ENCODE measurements at places on chromosomes 2 and 18.

DNA sequence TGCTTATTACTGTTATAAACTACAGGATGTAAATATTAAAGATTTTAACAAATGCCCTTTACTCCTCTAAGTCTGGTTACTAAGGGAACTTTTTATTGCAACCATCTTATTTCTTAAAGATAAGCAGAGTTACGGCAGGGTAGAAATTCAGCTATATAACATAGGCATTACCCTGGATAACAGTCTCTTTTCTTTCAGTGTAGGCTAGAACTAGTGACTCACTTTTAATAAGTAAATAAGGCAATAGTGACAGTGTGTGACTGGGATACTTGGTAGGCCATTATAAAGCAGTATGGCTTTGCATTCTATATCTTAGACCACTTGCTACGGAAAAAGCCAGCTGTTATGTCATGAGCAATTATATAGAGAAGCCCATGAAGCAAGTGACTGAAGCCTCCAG lies 1041.0 kb upstream of the NRXN1 start:
- no peak for DNase-seq

- DNase-seq: no peak
These were observed 84.0 kb downstream of the MSH2 start for GRCh38 chr2:47486841-47487497.

DNA sequence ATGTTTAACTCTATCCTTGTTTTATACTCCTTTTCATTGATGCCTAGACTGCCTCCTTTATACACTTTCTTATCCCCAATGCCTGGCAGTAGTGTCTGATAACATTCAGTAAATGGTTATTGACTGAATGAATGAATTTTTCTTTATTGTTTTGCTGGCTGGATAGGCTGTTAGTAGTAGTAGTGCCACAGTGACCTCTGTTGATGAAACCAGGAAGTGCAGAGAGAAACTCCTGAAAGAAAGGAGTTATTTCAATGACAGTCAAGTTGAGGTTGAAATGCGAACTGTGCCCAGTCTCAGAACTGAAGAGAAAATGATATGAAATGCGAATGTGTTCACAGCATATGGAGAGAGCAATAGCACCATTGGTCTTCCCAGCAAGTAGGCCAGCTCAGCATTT lies 26.8 kb upstream of the SLC9A2 start:
- no peak for DNase-seq

- DNase-seq: no peak
These were observed 143.1 kb upstream of the ZNF236 start for GRCh38 chr18:76679259-76679658.

DNA sequence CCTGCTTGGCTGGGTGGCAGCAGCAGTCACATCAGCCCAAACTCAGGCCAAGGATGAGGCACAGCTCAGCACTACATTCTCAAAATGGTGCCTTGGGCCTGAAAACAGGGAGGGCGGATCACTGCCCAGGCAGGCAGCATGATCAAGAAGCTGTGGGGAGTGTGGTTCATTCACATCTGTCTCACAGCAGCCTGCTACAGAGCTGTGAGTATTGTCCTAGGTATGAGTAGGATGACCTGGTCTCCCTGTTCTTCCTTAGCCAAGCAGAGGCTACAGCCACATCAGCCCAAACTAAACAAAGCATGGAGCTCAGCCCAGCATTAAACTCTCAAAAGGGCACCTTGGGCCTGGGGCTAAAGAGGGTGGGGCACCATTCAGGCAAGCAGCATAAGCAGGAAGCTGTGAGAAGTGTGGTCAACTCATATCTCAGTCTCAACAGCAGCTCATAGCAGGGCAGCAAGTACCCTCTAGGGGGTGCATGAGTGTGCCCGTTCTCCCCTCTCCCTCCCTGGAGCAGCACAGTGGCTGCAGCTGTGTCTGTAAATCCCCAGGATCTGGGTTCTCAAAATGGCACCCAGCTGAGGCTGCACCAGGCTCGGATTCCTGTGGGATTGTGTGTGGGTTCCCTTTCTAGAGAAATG lies 139.6 kb downstream of the TRABD2A start:
- peak; percentile 30 for DNase-seq

DNA sequence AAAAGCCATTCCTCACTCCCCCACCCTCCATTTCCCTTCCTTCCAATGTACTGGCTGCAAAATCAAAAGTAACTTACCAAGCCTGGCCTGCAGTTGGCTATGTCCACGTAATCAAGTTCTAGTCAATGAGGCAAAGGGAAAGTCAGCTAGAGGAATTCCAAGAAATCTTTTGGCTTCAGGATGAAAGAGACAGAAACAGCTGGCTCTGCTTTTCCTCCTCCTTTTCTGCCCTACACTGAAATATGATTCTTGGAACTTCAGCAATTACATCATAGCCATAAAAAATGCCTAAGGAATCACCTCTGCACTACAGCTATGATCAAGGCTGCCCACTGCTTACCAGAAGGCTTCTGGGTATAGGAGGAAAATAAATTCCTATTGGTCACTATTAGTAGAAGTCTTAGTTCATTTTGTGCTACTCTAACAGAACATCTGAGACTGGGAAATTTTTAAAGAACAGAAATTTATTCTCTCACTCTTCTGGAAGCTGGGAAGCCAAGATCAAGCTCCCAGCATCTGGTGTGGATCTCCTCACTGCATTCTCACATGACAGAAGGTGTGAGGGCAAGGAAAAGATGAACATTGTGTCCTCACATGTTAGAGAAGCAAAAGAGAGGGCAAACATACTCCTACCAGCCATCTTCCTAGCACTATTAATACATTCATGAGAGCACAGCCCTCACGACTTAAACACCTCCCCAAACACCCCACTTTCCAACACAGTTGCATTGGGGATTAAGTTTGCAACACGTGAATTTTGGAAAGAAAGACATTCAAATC lies 219.9 kb downstream of the TMX3 start:
- DNase-seq: no peak

DNA sequence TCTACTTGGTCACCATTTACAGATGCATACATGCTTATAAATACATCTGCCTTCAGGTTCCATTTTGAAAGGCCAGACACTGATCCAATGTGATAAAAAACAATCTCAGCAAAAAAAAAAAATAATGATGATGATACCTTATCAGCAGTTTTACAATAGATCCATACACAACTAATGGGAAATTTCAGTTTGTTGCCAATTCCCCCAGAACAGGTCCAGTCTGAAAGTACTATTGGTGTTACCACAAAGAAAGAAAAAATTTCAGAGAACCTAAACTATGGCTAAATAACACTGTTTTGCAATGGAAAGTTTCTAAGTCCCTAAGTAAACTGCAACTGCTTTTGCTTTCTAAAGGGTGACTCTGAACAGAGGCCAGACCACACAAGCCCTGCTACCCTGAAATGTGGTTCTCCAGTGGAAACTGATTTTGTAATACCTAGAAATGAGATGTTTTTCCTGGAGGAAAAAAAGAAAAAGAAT lies 54.1 kb downstream of the LPIN2 start:
- no peak for DNase-seq

DNA sequence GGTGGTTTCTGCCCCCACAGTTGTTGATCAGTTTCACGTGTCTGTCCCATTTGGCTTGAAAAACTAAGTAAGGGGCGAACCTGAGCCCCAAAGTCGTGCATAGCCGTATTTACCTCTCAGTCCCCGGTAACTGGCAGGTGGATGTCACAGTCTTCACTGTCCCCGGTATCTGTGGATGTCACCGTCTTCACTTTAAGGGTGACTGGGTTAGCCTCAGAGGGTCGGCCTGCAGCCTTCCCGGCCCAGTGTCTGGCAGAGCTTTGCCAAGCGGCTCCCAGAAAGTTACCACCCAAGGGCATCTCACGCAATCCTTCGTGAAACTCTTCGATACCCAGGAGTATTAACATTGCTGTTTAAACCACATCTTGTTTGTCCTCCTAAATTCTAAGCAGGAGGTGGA lies 125.3 kb upstream of the CTDP1 start:
- no peak for DNase-seq

- peak; percentile 84 for DNase-seq
These were observed at the start of gene COMMD1 for GRCh38 chr2:61905372-61906185. Gene COMMD1 (plus strand): TSS chr2:61905674. CDS start chr2:61905679, 5 bp downstream.

- no peak for DNase-seq
These were observed 1.8 kb downstream of the GPD2 start for GRCh38 chr2:156437931-156438410.

DNA sequence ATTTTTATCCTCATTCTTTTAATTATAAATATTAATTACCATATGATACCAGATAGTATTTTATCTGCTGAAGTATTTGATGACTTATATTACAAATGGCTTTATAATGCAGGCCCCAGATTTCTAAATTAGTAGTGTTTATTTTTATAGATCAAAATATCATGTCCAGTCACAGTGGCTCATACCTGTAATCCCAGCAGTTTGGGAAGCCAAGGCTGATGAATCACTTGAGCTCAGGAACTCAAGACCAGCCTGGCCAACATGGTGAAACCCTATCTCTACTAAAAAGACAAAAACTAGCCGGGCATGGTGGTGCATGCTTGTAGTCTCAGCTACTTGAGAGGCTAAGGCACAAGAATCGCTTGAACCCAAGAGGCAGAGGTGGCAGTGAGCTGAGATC lies 100.1 kb upstream of the ARHGAP15 start:
- DNase-seq: no peak

GRCh38 chr2:180337136-180337535 lies 330.0 kb upstream of the CWC22 start:
- no peak for DNase-seq

DNA sequence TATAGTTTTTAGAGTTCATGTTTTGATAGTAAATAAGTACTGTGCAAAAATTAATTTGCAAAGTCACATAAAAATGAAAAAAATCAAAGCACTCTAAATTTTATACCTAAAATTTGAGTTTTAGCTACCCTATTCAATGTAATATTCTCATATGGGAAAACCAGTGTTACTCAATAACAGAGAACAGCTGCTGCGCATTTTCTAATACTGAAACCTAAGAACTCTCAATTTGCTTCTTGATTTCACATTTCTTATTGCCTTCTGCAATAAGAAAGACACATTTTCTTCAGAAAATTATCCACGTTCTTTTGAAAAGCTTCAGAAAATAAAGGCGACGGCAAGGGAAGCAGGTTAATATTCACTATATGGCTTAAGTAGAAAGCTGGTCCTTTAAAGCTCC lies 199.1 kb upstream of the CCDC150 start:
- no peak for DNase-seq

DNA sequence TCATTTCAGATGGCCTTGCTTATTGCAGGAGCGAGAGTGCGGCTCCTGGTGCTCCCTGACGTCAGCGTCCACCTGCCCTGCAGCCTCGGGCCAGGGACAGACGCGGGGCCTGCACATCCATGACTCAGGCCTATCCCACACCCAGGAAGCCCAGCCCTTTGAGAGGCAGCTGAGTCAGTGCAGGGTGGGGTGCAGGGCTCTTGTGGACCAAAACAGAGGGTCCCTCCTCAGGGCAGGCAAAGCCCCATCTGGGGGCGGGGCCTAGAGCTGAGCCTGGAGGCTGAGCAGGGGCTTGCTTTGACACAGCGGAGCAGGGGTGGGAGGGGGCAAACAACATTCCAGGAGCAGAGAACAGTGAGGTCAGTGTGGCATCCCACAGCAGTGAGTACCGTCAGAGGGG lies 7.7 kb upstream of the ARHGEF4 start:
- DNase-seq: no peak

DNA sequence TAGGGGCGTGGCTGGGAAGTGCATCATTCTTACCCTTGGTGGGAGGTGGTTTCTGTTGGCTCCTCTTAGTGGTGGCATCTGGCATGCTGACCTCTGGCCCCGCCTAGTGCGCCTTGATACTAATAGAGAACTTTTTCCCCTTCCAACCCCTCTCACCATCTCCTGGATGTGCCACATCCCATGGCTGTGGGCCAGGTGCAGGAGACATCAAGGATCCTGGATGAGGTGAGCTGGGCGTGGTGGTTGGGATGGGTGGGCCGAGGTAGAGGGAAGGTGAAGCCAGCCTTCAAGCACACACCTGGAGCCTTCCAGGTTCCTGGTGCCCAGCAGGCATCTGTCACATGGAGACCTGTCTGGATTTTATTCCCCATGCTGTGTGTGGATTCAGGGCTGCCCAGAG lies 149.2 kb downstream of the DYSF start:
- no peak for DNase-seq

DNA sequence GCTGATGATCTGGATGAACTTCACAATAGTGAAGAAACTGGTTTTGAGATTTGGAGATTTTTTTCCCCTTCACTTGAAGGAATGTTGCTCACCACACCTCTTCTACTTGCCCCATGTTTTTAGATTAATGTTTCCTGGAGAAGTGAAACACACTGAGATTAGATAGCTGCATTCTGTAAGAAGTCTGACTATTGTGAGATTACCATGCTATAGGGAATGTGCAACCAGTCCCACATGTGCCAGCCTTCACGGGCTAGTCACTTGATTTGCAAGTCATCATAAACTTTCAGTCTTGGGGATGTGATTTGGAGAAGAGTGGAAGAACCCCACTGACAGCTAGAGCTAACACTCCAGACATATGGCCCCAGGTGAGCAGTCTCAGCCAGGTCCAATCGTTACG lies 7.4 kb upstream of the CCNYL1 start:
- no peak for DNase-seq

DNA sequence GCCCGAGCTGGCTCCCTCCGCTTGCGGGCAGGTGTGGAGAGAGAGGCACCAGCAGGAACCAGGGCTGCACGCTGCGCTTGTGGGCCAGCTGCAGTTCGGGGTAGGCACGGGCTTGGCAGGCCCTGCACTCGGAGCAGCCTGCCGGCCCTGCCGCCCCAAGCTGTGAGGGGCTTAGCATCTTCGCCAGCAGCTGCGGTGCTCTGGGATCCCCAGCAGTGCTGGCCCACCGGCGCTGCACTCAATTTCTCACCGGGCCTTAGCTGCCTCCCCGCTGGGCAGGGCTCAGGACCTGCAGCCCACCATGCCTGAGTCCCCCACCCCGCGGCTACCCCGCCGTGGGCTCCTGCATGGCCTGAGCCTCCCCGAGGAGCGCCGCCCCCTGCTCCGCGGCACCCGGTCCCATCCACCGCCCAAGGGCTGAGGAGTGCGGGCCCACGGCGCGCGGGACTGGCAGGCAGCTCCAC lies 434.4 kb upstream of the RGPD4 start:
- no peak for DNase-seq

GRCh38 chr2:100422320-100423055 lies 5.0 kb upstream of the CHST10 start:
- DNase-seq: no peak

DNA sequence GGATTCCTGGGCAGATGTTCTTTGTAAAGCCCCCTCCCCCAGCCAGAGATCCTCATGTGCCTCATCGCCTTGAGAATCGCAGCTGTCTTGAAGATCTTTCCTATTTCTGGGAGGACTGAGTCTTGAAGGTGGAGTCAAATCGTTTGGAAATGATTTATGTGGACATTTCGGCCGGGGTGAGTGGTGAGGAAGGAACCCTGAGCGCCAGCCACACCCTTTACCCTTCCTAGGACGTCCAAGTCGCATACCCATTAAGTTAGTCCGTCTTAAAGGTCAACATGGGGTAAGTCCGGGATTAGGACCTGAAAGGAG lies 84.9 kb upstream of the ZCCHC2 start:
- no peak for DNase-seq

Data from stimulated activated CD4-positive, alpha-beta T cell treated with anti-CD3 and anti-CD28 coated beads, Interleukin-4, amount 100 ng/mL, for 1 hour (primary cell).